ENCODE measurements at places on chromosomes 12 and 14.

- no peak for DNase-seq
Observed at GRCh38 chr12:64724201-64724745, 34.9 kb downstream of the GNS start.

- no peak for DNase-seq
Observed at GRCh38 chr12:108374596-108375320, 35.6 kb upstream of the CMKLR1 start.

DNA sequence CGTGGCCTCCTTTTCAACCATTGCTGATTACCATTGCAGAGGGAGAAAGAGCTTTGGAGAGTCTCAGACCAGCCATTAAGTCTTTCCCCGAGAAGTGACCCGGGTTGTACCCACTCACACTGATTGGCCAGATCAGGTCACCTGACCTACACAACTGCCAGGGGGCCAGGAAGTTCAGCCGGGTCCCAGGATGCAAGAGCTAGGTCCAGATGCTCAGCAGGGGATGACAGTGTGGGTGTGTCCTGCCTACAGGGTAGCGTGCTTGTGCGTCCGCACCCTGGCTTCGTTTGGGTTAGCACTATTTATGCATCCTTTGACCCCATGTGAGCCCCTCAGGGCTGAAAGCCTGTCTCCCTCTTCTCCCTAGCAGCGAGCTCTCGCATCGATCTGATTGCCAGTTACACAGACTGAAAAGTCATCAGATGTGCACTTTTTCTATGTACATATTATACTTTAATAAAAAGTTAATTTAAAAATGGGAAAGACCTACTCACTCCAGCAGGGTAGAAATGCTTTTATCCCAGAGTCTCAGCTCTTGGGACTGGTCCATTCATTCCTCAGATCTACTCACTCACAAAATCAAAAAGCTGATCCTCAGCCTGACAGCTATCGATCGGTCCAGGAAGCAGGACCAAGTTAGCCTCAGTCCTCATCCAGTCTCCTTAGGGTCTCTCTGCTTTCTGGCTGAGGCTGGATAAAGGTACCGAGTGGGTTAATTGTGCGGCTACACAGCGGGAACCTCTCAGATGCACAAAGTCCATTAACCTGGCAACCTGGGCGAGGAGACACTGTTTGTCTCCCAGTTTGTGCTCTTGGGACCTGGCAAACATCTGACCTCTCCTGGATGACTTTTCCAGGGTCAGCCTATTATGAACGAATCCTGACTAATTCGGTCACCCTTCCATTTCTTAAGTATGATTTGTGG is 68.0 kb downstream of the SERPINA3 start:
- DNase-seq: no peak

- DNase-seq: no peak
Observed at GRCh38 chr12:126390969-126391566, 1325.8 kb downstream of the AACS start.

DNA sequence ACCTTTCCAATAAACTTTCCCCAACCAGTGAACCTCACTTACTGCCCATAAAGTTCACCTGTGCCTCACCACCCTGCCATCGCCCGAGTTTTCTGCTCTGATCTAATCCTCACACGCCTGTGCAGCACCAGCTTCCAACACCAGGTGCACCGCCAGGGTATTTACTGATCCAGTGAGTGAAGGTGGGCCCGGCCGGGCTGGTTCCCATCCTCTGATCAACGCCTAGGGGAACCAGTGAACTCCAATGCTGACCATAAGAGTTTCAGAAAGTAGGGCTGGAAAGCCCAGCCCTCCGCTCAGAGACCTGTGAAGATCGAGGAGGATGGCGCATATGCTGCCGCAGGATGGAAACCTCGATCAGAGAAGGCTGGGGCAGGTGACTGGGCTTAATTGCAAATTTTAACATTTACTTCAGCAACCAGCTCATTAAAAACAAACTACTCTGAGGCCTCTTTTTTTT is 685 bp upstream of the MYL6B start:
- no peak for DNase-seq

GRCh38 chr14:96876747-96877146 is 79.6 kb downstream of the VRK1 start:
- DNase-seq: no peak

DNA sequence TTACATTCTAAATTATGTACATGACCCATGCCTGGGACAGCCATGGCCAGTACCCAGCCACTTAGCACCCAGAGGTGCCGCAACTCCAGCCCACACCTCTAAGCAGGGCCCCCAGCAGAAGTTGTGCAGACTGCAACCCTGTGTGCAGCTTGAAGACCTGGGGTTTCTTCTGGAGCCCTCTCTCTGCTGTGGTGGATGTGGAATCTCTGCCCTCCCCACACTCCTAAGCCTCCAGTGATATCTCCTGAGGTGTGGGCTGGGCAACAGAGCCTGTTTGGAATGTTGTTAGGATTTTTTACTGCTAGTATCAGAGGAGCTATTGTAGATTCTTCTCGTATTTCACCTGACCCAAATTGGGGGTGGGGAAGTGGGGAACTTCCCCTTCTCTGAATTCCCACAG is 59.4 kb upstream of the TUNAR start:
- no peak for DNase-seq

DNA sequence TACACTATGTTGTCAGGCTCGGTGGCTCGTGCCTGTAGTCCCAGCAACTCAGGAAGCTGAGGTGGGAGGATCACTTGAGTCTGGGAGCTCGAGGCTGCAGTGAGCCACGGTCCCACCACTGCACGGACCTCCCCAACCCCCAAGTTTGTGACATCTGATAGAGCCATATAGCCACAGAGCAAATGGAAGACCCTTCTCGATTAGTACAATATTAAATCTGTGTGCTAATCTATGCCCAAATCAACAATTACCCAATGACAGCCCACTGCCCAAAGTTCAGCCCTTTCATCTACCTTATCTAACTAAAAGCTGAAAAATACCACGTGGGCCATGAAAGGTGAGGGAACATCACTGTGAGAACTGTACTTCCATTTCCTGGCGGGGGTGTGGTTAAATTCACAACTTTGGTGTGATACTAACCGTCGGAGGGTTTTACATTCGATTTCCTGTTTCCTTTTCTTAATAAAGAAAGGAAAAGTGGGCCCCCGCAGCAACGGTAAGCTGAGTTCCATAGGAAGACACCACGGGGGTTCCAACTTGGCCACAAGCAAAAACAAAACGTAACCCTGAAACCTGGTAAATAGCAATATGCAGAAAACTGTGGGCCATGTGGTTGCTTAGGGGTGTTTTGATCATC is 31.2 kb upstream of the FOS start:
- no peak for DNase-seq

DNA sequence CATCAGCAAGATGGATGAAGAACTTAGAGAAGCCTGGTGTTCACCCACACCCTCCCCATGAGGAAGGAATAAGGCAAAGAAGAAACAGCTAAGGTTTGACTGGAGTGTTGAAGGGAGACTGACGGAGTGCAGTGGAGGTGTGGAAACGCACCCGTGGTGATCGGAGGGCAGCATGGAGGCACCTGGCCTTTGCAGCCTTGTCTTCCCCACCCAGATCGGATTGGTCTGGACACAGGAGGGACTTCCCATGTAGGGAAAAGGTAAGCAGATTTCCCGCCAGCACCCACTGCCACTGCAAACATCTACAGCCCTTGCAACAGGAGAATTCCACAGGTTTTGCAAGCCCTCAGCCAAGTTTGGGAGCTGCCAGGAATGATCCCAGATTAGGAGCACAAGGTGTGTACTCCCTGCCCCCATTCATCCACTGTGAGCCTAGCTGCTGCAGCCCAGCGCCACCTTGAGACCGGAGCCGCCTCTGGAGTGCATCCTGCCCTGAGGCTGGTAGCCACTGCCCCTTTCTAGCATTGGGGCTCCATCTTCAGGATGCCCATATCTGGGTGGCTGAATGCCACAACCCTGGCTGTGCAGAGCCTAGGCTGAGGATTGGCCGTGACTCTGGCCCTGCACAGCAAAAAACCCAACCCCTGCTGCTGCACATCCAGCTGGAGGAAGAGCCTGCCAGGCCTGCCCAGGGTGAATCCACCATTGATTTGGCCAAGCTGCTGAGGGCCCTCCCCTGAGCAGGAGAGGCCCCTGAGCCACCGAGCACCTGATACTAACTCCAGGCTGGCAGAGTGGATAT is 411.1 kb downstream of the TMEM121 start:
- DNase-seq: no peak

DNA sequence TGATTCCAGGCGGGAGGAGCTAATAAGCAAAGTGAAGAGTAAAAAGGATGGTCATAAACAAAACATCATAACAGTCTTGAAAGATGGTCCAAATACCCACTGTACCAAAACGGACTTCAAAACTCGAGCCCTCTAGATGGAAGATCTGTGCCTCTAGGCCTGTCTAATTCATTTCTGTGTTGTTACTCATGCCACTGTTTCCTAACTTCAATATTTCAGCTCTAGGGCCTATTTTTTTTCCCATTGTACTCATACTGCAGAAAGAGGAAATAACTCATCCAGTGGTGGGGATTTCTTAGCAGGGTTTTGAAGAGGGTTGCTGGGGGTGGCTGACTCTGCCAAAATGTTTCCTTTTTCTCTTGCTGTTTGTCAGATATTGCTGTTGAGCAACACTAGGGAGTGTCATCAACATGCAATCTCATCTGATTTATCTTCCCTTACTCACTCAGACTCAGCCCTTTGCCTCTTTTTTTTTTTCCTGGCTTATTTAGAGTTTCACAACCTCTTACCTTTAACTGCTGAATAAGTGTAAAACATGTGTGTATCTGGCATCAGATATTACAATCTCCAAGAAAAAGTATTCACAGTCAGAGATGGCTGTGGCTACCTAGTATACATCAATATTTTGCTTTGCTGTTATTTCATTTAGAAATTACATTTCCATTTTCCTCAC is 189.6 kb downstream of the DUSP6 start:
- DNase-seq: no peak

GRCh38 chr14:76257842-76258397 is 106.2 kb downstream of the GPATCH2L start:
- no peak for DNase-seq

DNA sequence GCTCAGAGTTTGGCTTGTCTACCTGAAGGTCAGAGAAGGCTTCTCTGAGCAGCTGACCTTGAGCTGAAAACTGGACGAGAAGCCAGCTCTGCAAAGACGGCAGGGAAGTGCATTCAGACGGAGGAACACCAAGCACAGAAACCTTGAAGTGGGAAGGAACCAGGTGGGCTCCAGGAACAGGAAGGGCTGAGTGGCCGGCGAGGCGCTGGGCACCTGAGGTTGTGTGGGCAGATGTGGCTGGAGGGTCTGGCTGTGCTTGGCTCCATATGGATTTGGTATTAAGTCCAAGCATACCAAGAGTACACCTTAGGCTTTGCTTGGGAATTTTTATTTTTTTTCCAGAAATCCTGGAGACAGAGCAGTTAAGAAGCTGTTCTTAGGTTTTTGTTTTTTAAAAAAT is 130.6 kb downstream of the SCARB1 start:
- DNase-seq: no peak

GRCh38 chr12:71236133-71236660 is 78.4 kb upstream of the TSPAN8 start:
- DNase-seq: no peak

GRCh38 chr12:104718304-104718929 is 239.7 kb downstream of the SLC41A2 start:
- no peak for DNase-seq

- no peak for DNase-seq
Observed at GRCh38 chr12:95182868-95183415, 34.3 kb downstream of the FGD6 start.

GRCh38 chr12:24756479-24757024 is 192.3 kb downstream of the BCAT1 start:
- no peak for DNase-seq

DNA sequence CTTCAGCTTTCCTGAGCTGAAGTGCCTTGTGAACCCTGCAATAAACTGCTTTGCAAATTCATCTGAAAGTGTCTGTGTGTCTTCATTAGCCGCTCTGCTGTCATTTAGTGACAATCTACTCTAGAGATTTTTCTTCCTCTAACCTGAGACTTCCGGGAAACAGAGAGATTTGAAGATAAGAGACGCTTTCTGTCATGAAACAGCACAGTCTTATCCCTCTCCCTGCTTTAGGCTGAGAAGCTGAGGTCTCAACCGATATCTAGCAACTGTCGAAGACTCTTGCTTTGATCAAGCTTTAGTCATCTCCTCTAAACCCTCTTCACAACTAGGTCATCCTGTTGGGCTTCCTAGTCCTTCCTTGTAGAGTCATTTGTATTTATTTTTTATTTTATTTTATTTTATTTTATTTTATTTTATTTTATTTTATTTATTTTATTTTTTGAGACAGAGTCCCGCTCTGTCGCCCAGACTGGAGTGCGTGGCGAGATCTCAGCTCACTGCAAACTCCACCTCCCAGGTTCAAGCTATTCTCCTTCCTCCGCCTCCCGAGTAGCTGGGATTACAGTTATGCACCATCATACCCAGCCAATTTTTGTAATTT is 1.2 kb downstream of the RNASE2 start:
- no peak for DNase-seq

- no peak for DNase-seq
Observed at GRCh38 chr14:65658202-65658601, 245.7 kb downstream of the FUT8 start.

DNA sequence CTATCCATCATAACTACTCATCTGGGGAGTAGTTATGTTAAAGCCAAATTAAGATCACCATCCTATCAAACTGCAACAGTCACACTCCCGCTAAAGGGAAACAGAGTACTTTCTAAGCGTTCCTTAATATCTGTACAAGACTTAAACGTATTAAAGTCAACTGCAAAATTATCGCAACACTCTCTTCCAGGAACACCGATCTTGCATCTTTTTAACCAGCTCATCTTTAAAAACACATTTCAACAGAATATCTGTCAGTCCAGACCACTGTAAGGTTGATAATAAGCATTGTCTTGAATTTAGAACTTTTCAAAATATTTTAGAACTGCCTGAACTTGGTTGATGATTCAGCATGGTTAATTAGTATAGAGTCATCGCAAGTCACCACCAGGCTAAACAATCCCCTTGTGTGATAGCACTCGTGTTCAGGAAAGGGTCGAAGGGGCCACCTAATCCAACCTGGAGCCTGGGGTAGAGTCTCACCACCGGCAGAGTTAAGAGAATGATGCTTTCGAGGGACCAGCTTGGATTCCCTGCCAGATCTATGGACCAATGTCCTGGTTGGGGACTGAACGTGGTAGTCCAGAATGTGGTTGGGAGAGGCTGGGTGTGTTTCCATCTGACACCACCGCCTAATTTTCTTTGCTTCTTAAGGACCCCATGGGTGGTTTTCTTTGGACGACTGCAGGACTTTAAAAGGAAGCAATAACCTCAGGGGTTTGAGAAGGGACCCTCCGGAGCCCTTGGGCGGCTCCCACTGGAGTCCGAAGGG is 890 bp downstream of the SPTLC2 start:
- DNase-seq: no peak
